Motor neuron (in vitro differentiated cells): ENCODE measurements at places on chromosomes 16 and 17. TPM values are rescaled to one million over a fixed set of nuclear protein-coding genes. Genes with fewer than 3 reads are reported as not detected.

- no peak for ATAC-seq
Measured at GRCh38 chr16:66182592-66182991, 183.9 kb upstream of the CDH5 start.

The CDRT15 gene
- total RNA-seq: 0.82 TPM in 1 of 2 replicates, not detected in the other

The ST6GALNAC1 gene
- not detected in 2 replicates for total RNA-seq

The HAGHL gene
- 7.2 and 9.0 TPM in 2 replicates for total RNA-seq

DNA sequence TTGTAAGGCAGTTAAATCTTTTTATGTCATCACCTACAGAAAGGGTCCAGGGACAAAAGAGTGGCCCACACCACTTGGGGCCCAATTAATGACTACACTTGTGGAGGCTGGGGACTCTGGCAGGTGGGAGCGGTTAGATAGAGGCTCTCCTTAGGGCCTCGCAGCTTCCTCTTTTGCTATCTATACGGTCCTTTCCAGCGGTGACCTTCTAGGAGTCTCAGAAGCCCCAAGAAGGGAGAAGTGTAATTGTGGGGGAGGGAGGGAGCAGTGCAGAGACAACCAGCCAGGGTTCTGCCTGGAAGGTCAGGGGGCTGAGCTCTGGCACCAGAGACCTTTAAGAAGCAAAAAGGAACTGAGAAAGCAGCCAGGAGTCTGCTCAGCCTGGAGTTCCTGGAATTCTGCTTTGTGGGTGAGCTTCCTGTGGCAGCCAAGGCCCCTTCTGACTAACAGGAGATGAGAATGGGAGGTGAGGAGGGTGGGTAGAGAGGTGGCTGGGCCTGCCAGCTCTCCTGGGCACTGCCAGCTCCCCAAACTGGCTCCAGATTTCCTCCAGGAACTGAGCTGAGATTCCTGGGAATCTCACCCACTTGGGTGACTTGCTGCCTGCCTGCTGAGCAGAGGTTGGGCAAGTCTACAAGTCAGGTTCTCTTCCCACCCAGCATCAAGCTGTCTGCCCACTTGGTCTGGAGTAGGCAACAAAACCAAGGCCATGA lies 16.3 kb upstream of the MAP3K14 start:
- ATAC-seq: no peak

GRCh38 chr17:75632863-75633485 lies at the start of gene SMIM5:
Gene SMIM5, plus strand, starts transcription at chr17:75633434. Its CDS starts 6,768 bp downstream, at chr17:75640202.
- peak; percentile 73 for ATAC-seq

DNA sequence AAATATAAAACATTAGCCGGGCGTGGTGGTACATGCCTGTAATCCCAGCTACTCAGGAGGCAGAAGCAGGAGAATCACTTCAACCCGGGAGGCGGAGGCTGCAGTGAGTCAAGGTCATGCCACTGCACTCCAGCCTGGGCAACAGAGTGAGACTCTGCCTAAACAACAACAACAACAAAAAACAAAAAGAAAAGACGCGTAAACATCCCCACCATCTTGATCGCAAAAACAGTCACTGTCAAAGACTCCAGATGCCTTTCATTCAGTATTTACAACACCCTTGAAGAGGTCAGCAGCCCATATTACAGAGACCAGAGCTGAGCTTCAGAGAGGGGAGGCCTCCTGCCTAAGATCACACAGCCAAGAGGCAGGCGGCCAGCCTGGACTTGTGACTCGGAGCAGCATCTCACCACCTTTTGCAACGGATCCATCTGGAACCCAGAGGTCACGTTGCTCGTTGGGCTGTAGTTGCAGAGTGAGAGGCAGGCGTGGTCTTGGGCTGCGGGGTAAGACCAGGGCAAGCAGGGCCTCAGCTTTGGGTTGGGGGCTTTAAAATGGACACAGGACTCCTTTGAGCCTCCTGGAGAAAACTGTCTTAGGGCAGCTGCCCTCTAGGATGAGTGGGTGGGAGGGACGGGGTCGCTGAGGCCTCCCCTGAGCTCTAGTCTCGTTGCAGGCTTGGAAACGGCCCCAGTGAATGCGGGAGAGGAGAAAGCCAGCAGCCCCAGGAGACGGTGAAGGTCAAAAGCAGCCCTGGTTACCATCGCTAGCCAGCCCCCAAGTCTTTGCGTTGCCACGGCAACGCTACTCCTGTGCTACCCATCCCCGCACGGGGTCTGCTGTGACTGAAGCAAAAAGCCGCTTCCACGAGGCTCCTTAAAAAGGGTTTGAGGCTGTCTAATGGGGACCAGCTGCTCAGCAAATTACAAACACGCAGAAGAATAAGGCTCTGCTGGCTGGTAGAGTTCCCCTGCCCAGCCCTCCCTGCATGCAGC lies 26.1 kb downstream of the LGALS3BP start:
- peak; percentile 96 for ATAC-seq

The MT1H gene
- total RNA-seq: 6.5 and 9.9 TPM in 2 replicates

The BRD7 gene
- total RNA-seq: 80.3 and 85.4 TPM in 2 replicates

- ATAC-seq: no peak
Measured at GRCh38 chr17:79051306-79051705, 23.3 kb upstream of the ENGASE start.

The PHOSPHO1 gene
- total RNA-seq: 0.13 and 0.14 TPM in 2 replicates

DNA sequence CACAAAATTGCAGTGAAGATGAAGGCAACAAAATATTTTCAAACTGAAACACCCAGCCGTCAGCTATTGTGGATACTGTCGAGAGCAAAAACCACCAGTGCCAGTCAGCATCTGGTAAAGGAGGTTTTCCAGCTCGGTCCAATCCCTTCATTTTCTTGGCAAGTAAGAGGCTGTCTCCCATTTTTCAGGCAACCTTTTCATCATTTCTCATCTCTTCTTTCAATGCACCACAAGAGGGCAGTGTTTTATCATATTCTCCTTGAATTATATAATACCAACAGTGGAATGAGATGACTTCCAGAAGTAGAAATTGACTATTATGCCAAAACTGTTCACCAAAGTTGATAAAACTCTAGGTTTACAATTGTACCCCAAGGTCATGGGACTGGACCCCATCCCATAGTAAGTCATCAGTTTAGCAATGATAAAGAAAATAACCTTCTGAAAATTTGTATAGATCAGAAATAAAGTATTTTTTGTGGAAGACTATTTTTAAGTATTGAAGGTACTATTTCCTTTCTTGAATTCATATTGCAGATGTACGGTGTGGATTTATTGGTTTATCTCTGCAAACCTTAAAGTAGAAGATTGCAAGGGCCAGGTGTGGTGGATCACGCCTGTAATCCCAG lies 16.8 kb downstream of the NQO1 start:
- ATAC-seq: no peak

The CD300LG gene
- 1.3 and 1.4 TPM in 2 replicates for total RNA-seq

The NFATC2IP gene
- total RNA-seq: 38.5 and 40.1 TPM in 2 replicates

GRCh38 chr17:78879635-78880186 lies 23.3 kb downstream of the CEP295NL start:
- ATAC-seq: no peak

GRCh38 chr16:75053791-75054555 lies 55.1 kb downstream of the ZNRF1 start:
- peak; percentile 45 for ATAC-seq
